ENCODE measurements at places on chromosomes 7 and 10.

DNA sequence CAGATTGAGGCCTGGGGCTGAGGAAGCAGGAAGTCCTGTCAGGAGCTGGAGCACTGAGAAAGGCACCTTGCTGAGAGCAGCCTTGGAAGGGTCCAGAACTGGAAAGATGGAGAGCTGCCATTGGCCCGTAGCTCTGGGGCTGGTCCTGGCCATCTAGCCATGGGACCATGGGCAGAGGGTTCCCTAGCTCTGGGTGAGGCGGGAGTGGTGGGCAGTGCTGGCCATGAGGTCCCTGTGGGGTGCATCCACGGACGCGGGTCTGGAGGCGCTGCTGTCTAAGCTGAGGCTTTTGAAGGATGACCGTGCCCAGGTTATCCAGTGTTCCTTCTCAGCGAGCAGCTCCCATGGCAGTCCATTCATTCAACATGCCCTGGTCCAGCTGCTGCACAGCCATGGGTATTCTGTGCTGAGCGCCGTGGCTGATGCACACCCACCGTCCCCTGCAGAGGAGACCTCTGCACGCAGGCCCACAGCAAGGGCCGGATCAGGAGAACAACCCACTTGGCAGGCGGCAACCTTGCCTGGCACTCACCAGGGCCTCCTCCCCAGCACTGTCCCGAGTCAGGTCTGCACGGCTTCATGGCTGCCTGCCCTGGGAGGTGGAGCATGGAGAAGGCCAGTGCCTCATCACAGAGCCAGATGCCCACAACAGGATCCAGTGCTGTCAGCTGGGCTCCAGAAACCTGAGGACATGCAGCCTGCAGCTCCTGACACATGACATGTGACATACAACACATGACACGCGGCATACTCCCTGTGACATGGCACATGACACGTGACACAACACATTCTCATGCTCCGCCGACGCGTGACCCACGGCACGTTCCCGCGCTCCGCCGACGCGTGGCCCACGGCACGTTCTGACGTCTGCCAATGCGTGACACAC is 121.9 kb downstream of the INPP5A start:
- DNase-seq: no peak

- DNase-seq: no peak
Measured at GRCh38 chr10:130191380-130191779, 55.2 kb downstream of the GLRX3 start.

- DNase-seq: no peak
Measured at GRCh38 chr7:10934292-10934691, 39.4 kb upstream of the PHF14 start.

- no peak for DNase-seq
Measured at GRCh38 chr7:13024121-13024674, 336.8 kb downstream of the ARL4A start.

DNA sequence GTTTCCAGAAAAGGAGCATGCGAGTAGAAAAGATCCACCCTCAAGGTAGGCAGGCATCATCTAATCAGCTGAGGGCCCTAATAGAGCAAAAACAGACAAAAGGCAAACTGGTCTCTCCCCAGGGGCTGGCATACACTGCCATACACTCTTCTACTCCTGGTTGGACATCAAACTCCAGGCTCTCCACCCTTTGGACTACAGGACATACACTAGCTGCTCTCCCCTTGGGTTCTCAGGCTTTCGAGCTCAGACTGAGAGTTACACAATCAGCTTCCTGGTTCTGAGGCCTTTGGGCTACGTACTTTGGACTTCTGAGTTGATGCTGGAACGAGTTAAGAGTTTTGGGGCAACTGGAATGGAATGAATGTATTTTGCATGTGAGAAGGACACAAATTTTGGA is 50.9 kb upstream of the TM9SF3 start:
- no peak for DNase-seq

Measured in MM.1S (cell line).